T-helper 9 cell (primary cell): ENCODE measurements at places on chromosomes 16 and 17.

GRCh38 chr16:27633221-27633620 lies 83.3 kb downstream of the KATNIP start:
- DNase-seq = no peak

GRCh38 chr16:3283543-3284447 lies 504 bp downstream of the ZNF263 start:
- no peak for DNase-seq

- DNase-seq = peak; percentile 67
Observed at GRCh38 chr17:40320756-40321523, 12.0 kb downstream of the RARA start.

GRCh38 chr17:21535686-21536375 lies 156.5 kb upstream of the KCNJ18 start:
- no peak for DNase-seq

DNA sequence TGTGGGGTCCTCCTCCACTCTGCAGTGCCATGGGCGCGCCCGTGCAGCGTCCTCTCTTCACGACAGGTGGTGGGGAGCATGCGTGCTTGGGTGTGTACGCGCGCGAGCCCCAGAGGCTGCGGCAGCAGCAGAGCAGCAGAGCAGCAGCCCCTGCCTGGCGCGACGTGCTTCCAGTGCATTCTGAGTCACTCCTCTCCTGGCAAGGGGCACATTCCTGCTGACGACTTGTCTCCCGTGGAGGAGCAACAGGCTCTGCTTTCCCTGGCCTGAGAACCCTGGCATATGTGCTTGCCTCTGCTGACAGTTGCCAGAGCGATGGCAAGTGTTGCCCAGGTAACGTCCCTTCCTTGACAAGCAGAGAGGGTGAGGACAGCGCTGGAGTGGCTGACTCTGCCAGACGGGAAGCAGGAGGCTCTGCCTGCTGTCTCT lies 133.8 kb upstream of the PLCG2 start:
- DNase-seq = no peak

GRCh38 chr17:79590523-79590860 lies 20.4 kb downstream of the RBFOX3 start:
- DNase-seq = no peak

GRCh38 chr16:28573738-28574718 lies 20.3 kb downstream of the SGF29 start:
- no peak for DNase-seq

- DNase-seq = no peak
Observed at GRCh38 chr16:88878967-88879787, 12.7 kb upstream of the PABPN1L start.

DNA sequence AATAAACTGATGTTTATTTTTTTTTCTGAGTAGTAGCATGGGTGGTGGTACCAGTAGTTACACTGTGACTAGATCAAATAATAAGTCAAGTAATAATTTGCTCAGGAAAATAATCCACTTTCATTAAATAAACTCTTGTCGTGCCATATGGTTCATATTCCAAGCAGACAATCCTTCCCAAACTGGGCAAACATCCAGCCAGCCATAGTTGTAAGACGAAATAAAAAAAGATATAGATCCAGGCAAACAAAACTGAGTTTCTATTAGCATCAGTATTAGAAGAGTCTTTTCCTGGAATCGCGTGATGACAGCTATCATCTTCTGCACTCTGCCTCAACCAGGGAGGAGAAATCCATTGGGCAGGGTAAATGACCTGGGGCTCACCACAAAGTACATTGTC lies 508.4 kb upstream of the GOT2 start:
- DNase-seq = no peak

DNA sequence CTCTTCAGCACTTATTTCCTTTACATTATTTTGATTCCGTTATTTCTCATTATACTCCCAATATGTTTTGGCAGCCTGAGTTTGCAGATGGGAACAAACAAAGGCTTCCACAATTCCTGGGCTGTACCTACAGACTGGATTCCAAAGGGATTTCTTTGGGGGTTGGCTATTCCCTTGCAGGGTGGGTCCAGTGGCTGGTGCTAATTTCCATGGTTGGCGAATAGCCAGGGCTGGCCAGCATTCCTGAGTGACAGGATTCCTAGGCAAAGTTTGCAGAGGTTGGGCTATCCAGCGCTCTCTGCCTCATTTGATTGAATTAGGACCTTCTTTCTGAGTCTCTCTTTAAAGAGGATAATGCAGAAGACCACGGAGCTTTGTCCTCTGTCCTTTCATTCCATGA lies 207.4 kb downstream of the MAF start:
- no peak for DNase-seq

- peak; percentile 51 for DNase-seq
Observed at GRCh38 chr16:3152277-3152990, 17.6 kb downstream of the ZNF213 start.

- DNase-seq = no peak
Observed at GRCh38 chr17:82674656-82675475, 23.6 kb downstream of the RAB40B start.

- DNase-seq = no peak
Observed at GRCh38 chr17:50057521-50057991, 1.6 kb downstream of the ITGA3 start.

- no peak for DNase-seq
Observed at GRCh38 chr17:63042256-63042812, 76.3 kb downstream of the TANC2 start.

DNA sequence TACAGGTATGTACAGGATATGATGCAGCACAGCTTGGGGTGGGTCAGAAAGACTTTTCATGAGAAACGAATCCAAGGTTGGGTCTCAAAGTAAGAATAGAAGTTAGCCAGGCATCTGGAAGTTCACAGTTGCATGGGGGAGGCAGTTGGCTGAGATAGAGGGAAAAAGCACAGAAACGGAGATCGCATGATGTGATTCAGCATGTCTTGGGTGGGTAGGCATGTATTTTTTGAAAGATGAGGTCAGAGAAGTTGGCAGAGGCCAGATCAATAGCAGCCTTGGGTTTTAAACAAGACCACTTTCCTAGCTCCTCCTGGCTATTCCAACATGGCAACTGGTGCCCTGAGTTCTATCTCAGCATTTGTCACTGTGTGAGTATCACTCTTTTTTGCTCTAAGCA lies 67.2 kb downstream of the PCTP start:
- no peak for DNase-seq

DNA sequence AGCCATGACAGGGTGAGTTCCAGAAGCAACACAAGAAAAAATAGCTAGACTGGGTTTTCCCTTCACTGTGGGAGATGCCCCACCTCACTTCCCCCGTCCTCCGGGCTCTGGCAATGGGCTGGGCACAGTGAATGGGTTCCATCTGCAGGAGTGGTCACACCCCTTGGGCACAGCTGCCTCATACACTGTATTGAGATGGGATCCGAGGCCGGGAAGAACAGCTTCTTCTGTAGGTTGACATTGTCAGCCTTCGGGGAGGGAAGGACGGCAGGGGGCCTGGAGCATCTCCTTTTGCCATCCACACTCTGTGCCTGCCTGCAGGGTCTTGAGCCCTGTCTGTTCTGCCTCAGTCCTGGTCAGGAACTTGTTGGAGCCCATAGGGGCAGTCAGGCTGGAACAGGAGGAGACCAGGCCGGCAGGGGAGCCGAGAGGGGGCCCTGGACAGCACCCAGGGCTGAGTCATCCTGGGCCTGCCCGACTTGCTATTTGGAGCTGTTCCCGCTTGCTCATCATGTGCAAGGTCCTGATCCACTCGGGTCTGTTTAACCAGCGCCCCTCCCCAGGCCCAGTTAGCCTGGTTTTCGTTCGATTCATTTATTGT lies 286.7 kb downstream of the SEC14L1 start:
- DNase-seq = no peak

- DNase-seq = no peak
Observed at GRCh38 chr17:80898716-80899115, 92.9 kb upstream of the CHMP6 start.

DNA sequence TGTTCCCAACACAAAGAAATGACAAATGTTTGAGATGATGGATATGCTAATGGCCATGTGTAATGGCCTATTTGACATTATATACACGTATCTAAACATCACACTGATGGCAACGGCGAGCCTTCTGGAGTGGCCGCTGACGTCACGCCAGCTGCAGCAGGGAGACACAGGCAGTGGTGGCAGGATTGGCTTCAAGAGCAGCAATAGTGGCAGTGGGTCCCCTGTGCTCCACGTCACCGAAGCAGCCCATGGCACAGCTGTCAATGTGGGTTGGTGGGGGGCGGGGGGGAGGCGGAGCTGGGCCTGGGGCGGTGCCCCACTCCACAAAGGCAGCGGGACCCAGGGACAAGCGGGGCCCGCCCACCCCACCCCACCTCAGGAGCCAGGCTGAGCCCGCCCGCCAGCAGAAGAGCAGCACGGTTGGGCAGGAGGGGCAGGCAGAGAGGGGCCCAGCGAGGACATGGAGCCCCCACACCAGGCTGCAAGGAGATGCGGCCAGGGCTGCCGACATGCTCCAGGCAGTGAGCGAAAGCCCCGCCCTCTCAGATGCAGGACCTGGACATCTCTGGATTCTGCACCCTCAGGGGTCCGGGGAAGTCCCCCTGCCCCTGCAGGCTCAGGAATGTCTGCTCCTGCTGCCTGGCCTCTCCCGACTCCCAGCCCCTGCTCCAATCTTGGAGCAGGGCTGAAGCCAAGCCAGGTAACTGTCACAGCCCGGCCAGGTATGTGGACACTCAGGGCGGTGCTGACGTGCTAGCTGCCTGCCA lies 64.6 kb downstream of the USP32 start:
- DNase-seq = no peak

DNA sequence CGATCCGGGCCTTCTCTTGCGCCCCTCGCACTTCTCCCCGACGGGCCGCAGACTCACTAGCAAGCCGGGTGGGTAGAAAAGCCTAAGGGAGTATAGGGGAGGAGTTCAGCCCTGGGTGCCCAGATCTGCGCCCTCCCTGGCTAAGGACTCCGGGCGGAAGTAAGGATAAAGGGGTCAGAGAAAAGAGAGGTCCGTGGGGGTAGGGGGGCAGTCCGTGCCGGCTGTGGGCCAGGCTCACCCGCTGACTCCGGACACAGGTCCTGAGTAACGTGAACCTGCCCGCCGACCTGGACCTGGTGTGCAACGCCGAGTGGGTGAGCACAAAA lies 1.8 kb downstream of the NAGS start:
- DNase-seq = no peak

GRCh38 chr17:39659279-39660010 lies 5.7 kb upstream of the TCAP start:
- DNase-seq = no peak

DNA sequence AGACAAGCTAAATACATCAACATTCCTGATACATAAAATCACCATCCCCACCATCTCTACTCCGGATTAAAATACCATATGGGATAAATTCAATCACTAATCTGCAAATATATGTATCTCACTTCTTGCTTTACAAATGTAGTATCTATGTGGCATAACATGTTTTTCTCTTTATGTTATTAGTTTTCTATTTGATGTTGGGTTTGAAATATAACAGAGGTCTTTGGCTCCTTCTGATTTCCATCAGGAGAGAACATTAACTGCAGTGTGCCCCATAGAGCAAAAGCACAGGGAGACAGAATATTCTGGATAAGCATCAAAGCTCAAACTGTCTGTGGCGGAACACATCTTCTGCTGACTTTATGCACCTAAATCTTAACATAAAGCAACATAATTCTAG lies 547.2 kb upstream of the CDH8 start:
- no peak for DNase-seq

GRCh38 chr16:50600582-50601283 lies 52.5 kb downstream of the NKD1 start:
- DNase-seq = no peak

GRCh38 chr16:78709137-78709884 lies 609.9 kb downstream of the WWOX start:
- DNase-seq = no peak

DNA sequence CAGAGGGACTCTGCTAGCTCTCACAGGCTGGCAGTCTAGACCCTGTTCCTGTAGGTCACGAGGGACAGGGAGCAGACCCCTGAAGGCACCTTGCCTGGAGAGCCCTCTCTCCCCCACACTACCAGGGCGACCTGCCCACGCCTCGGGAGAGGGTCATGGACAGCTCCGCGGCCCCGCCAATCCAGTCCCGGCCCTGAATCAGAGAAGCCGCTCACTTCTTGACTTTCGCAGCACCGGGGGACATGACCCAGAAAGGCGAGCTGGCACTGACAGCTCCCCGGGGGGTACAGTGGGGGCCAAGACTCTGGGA lies 5.1 kb downstream of the KIFC3 start:
- DNase-seq = no peak

GRCh38 chr16:2897110-2897509 lies 14.1 kb downstream of the FLYWCH2 start:
- DNase-seq = no peak

DNA sequence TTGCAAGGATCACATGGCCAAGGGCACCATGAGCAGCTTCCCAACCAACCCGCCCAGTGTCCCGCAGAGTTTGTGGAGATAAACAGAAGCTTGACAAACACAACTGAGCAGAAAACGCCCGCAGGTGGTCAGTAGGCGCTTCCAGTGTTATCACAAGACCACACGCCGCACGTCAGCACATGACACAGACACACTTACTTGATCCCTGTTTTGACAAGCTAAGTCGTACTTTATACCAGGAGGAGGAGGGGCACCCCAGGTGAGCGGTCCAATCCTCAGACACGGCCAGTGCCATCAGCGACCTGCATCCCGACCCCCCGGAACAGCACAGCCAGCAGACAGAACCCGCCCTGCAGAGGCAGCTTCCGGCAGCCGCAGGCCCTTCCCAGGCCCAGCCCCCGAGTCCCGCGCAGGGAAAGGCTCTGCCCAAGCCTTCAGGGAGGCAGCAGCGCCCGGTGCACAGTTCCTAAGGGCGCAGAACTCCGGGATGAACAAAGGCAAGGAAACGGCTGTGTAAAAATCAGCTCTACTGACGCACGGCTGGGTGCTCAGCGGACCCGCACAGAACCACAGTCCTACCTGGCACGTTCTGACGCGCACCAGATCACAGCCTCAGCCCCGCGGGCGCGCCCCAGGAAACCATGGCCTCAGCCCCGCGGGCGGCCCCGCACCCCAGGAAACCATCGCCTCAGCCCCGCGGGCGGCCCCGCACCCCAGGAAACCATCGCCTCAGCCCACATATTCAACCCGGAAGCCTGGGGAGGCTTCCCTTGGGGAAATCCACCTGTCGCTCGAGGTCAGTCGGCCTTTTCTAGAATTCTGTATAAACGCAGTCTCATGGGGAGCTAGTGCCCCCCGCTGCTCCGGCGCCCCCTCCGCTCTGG lies 27.8 kb downstream of the AXIN1 start:
- DNase-seq = peak; percentile 75
